Right renal pelvis (tissue), 4 donors: ENCODE measurements at places on chromosomes 3 and 15. TPM values are rescaled to one million over a fixed set of nuclear protein-coding genes. Genes with fewer than 3 reads are reported as not detected.

Gene SUSD5
- 5.5 TPM for polyA plus RNA-seq

DNA sequence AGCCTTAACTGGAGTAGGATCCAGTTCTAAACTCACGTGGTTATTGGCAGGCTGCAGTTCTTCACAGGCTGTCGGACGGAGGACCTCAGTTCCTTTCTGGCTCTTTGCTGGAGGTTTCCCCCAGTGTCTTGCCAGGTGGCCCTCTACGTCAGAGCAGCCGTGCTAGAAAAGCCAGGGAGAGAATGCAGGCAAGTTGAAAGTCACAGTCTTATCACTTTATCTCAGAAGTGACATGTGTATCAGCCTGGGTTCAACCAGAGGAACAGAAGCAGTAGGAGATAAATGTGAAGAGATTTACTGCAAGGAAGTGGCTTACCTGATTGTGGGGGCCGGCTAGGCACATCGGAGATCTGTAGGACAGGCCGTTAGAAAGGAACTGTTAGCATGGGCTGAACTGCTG, 125.3 kb upstream of the BNIP2 start:
- no peak for DNase-seq

GRCh38 chr3:128282380-128283196, 129.3 kb downstream of the EEFSEC start:
- DNase-seq, result no peak

Gene MAGEL2
- 5.0 TPM for polyA plus RNA-seq

Gene LDHAL6B
- polyA plus RNA-seq, result 0.17 TPM

DNA sequence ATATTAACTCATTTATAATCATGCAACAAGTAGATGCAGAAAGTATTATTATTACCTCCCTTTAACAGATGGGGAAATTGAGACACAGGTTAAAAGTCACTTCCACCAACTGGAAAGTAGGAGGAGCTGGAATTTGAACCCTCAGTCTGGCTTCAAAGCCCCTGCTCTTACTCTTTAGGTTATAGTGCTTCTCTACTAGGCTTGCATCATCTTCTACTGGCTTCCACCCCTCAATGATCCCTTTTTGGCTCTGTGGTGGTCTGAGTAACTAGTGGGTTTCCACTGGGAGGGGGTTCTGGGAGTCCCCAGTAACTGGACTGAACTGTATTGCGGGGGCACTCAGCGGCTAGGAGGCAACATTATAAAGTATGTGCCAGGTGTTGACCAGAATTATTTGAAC, 91.0 kb downstream of the CTNNB1 start:
- DNase-seq, result no peak

Gene GASK1A
- 3.4 TPM for polyA plus RNA-seq

- DNase-seq, result no peak
Measured at GRCh38 chr15:67967871-67968431, 86.2 kb upstream of the PIAS1 start.

Gene UBE2E1
- 181 TPM for polyA plus RNA-seq

GRCh38 chr15:93831641-93832040, 399.7 kb upstream of the MCTP2 start:
- no peak for DNase-seq

DNA sequence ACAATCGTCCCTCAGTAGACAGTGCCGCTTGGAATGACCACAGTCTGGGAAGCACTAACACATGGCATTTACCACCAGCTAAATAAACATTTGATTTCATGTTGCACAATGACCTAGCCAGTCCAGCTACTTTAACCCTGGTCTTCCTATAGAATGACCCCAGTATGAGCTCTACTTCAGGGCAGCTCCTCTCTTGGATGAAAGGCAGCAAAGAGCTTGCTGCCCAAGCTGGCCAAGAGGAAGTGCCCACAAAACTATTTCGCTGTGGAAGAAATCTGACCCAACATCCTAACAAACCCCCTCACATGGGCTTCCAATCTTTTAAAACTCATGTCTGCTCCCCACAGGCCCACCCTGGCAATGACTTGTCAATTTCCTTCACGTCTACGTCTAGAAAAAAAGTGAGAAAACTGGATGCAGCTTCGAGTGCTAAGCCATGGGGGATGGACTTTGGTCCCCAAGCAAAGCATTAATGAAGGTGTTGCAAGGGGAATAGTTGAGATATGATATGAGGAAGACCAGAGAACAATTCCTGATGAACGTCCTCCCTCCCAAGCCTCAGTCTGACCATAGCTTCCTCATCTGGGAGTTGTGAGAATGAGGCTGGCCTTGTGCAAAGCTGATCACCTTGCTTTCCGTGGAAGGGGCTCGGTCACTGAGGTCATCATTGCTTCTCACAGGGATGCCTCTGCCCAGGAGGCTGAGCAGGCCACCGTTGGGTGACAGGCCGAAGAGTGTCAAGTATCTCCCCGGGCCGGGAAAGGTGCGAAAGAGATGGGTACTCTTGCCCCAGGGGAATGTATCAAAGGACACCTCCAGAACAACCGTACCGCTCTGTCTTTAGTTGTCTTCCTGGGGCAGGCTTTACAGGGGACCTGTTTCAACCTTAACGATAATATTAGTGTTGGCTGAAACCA, 964 bp downstream of the SLC25A20 start:
- DNase-seq, result no peak

GRCh38 chr3:32278714-32279113, 40.2 kb downstream of the CMTM8 start:
- DNase-seq, result no peak

Gene UQCRC1
- 284 TPM for polyA plus RNA-seq

- DNase-seq, result no peak
Measured at GRCh38 chr15:97984157-97984556, 23.7 kb downstream of the ARRDC4 start.

Gene INKA1
- polyA plus RNA-seq, result 12.9 TPM

Gene GABRA5
- 0.45 TPM for polyA plus RNA-seq

DNA sequence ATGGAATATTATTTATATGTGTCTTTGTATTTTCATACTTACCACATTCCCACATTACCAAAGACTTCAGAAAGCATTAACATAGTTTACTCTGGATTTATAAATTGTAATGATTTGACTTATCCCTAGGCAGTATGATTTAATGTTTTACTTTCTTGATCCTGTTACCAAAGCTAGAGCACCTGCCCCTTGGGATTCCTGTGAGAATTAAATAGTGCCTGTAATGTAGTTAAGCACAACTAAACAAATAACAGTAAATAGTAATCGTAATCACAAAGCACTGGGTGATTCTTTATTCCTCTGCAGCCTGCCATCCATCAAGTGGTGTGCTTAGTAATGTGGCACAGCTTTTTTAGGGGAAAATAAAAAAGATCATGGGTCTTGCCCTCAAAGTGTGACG, 39.1 kb downstream of the ATP2C1 start:
- DNase-seq, result no peak

DNA sequence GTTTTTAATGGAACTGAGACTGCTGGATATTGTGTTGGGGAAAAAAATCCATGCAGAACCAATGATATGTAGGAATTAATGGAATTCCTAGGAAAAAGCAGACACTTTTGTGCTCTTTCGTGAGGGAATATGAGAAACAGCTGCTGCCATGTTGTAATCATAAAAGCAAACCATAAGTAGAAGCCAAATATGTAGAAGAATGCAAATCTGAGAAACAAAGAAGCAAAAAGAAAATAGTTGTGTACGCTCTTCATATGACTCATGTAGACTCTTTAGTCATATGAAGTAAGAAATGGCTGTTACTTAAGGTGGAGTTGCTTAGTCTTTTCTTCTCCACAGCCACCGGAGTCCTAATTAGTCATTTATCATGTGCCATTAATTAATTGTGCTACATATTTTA, 298.6 kb upstream of the ZNF717 start:
- DNase-seq, result no peak

Gene PIAS1
- polyA plus RNA-seq, result 50.0 TPM

Gene FBLN2
- polyA plus RNA-seq, result 26.2 TPM

Gene POLQ
- 4.3 TPM for polyA plus RNA-seq

DNA sequence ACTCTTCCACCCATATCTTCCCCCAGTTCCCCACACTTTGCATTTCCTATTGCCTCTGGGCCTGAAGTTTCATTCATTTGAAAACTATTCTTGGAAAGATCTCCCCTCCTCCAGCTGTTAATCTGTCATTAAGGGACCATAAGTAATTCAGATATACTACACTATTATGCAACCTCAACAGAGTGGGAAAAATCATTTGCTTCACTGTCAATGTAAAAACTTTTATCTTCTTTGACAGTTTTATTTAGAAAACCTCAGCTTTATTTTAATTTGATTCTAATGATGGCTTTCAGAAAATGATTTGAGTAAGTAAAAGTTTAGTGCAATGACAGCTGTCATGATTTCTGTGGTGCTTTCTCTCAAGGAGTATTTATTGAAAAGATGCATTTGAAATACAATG, 435.3 kb upstream of the KCNMB2 start:
- no peak for DNase-seq

Gene IMPG2
- 0.44 TPM for polyA plus RNA-seq

DNA sequence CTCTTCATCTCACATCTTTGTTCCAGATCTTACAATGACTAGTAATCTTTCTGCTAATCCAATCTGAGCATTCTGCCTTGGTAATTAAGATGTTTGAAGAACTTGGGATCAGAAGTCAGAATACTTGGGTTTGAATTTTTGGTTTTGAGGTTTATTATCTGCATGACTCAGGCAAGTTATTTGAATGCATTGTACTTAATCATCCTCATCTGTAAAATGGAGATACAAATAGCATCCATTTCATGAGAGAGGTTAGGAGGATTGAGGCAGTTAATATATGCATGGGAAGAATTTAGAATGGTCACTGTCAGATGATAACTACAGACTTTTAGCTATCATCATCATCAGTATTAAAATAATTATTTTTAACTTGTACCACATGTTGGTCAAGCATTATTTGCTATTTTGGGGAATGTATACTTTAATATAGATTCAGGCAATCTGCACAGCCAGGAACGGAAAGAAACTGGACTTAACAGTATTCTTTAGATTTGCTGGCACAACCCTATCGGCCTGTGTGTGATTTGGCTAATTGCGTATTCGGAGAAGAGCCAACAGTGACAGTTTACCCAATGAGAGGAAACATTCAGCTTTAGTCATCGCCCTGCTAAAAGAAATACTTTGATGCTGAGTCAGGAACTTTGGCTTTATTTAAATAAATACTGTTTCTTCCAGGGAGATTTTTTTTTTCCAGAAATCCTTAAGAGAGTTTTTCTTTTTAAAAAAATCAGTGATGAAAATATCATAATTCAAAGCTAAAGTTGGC, 600.0 kb downstream of the ROBO1 start:
- no peak for DNase-seq

DNA sequence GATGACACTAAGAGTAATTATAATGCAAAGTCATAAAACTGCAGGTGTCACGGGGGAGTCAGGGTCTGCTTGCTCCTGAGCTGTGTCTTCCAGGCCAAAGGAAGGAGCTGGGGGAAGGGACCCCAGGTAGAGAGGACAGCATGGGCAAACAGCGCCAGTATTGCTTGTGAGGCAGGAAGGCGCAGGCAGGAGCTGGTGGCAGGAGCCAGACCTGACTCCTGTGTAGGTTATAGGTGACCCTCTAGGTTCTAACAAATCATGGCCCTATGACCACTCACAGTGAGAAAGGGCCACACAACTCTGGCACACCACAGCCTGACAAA, 1.9 kb downstream of the CISH start:
- DNase-seq, result no peak

Gene KLHL40
- polyA plus RNA-seq, result not detected

DNA sequence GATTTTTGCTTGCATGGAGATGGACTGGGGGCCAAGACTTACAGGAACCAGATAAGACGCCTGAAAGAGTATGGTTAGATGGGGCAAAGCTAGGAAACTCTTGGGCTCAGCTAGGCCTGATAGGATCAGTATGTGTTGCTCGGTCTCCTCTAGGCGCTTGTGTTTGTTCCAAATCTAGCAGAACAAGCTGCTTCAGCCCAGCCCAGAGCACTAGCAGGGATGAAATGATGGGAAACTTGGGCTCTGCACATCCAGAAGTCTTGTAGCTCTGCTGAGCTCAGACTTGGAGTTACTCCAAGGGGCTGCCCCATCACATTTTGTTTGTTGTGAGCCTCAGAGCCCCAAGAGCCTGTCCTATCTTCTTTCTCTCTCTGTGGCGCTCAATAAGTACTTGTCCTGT, 34.7 kb downstream of the FOXL2 start:
- no peak for DNase-seq

DNA sequence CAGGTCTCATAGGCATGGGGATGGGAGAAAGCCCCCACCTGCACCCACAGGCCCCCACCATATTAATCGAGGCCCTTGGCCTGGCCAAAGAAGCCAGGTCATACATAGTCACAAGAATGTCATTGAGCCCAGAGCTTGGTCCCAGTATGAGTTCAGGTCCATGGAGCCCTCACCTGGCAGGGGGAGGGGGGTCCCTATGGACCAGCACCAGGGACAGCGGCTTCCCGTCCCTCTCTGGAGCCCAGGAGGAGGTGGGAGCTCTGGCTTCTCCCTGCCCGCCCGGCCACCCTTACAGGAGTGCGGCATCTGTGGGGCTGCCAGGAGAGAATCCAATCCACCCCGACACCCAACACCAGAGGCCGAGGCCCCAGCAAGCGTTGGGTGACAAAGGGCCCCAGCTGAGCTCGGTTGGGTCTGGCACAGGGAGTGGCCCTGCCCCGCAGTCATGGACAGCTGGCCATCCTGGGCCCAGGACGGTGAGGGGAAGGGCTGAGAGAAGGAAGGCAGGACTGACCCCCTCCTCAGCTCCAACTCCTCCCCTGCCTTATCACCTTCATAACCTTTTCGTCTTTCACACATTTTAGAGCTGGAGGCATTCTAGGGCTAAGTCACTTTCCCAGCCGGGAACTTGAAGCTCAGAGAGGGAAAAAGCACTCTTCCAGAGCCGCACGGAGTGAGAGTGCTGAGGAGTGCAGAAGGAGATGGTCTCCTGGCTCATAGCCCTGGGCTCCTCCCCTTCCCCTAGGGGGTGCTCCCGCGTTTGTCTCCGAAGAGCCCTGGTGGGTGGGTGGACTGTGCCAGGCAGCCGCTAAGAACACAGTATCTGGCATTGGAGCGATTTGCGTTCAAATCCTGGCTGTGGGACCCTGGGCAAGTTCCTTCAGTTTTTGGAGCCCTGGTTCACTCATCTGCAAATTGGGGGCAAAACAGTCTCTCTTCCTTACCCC, 54.6 kb downstream of the ATP2B2 start:
- DNase-seq, result no peak

DNA sequence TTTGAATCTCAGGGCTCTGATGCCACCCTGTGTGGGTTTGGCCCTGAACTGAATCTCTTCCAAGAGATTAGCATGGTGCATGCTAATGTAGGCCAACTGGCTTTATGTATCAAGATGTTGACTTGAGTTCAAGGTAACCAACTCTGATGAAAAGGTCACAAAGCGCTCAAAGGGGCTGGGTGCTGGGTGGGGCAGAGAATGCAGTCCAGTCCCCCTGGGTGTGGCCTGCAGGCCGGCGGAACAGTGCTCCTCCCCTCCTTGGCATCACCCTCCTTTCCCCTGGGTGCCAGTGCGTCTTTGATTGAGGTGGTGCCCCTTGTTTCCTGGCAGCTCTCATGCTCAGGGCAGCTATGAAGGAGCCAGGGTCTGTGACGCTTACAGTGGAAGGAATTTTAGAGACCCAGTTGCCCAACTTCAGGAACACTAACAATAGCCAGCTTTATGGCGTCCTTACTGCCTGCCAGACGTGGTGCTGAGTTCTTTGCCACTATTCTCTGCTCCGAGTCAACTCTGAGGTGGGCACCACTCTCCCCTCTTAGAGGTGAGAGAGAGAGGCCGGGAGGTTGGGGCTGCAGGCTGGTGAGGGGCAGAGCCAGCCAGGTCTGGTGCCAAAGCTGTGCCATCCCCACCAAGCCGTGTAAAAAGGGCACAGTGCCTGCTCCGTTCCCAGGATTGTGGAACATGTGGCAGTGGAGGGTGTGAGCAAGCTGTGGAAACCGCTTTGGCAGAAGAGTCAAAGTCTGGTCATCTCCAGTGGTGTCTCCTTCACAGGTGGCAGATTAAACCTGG, 9.8 kb downstream of the SYNM start:
- no peak for DNase-seq
